NCI-H2107 (cell line): ENCODE measurements at places on chromosomes 5 and 9.
A peak's percentile ranks its signal among the peaks of the same experiment; 100 is the strongest.

- no peak for DNase-seq
These were observed 74.7 kb upstream of the IFNE start for GRCh38 chr9:21556581-21557427.

DNA sequence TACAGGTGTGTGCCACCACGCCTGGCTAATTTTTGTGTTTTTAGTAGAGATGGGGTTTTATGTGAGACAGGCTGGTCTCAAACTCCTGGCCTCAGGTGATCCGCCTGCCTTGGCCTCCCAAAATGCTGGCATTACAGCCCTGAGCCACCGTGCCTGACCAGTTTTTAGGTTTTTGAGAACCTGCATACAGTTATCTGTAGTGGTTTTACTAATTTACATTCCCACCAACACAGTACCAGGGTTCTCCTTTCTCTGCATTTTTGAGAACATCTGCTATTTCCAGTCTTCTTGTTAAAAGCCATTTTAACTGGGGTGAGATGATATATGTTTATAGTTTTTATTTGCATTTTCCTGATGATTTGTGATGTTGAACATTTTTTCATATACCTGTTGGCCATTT lies 12.8 kb downstream of the DMXL1 start:
- DNase-seq, result no peak

DNA sequence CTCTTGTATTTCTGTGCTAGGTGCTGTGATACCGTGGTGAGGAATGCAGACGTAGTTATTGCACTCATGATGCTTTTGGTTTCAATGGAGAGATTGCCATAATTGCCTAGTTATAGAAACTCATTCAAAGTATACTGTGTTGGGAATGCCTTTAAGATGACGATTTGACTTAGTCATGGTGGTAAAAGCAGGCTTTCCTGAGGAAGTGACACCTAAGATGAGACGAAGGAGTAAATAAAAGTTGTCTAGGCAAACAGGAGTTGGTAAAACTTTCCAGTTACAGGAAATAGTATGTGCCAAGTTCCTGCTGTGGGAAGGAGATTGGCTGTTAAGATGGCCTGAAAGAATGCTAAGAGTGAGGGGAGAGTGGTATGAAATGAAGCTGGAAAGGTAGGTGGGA lies 48.1 kb downstream of the FOCAD start:
- no peak for DNase-seq

DNA sequence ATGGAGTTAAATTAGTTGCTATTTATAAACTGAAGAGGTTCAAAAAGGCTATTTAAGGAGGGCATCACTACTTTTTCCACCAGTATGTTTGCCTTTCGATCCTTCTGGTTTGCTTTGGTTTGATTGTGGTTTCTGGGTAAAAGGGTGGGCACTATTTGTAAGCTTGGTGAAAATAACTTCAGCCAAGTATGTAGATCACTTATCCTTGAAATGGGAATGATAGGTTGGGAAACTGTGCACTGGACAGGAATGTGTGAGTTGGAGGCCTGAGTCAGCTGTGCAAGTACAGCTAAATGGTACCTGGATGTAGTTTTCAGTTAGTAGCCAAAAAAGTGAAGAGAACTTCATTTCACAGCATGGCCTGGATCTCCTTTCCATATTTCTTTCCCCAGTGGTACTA lies 466.2 kb downstream of the ENC1 start:
- no peak for DNase-seq

DNA sequence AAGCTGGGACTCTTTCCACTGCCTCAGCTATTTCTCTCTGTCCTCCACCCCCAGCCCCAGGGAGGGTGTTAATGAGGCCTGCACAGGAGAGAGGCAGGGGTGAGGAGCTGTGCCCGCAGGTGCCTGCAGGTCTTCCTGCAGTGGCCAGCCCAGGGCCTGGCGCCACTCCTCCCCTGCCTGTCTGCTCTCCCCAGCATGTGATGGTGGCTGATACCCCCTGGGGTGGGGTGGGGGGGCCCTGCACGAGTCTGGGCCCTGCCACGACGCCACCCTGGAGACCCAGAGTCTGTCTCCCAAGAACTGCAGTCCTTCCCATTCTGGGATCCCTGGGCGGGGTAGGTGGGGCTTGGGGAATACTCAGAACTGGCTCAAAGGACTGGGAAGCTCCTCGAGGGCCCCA lies 166.4 kb upstream of the SMIM23 start:
- DNase-seq, result no peak

DNA sequence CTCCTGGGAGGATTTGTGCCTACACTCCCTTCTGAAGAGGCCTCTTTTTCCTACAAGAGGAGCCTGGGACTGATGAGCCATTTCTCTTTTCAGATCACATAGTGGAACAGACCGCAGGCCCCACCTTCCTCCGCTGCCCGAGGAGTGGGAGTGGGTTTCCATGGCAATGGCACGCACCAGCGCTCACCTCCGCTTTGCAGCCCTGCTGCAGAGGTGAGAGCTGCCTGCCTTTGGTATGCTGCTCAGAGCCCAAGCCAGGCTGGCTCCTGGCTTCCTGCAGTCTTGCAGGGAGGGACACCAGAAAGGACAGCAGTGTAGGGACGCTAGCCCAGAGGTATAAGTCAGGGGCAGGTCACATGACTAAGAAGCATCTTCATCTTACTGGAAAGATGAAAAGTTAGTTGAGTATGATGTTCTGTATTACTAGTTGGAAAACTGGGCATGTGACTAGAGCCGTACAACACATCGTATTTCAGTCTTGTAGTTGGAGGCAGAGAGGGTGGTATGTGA lies 12.4 kb downstream of the PTTG1 start:
- DNase-seq, result peak; percentile 15

- DNase-seq, result no peak
These were observed 4.2 kb upstream of the PTGER4 start for GRCh38 chr5:40675396-40676133.

GRCh38 chr9:87465816-87466215 lies 31.9 kb upstream of the DAPK1 start:
- no peak for DNase-seq

GRCh38 chr9:130448035-130448624 lies 3.4 kb downstream of the ASS1 start:
- no peak for DNase-seq

DNA sequence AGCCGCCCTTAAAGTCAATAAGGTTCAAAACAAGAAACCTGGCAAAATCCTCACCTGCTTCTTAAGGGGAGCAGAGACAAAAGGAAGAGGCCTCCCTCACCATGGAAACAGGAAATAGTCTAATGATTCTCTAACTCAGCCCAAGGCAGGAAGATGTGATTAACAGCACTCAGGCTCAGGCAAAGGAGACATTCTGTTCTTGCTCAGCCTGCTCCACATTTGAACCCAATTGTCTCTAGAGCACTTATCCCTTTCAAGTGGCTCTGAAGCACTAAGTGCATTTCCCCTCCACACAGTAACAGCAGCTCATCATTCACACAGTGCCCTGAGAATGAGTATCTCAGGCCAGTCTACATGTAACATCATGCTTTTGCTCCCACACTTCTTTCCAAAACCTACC lies 72.3 kb downstream of the NIPSNAP3B start:
- peak; percentile 52 for DNase-seq
